ENCODE measurements at places on chromosomes 2 and 18. TPM values are rescaled to one million over a fixed set of nuclear protein-coding genes. Genes with fewer than 3 reads are reported as not detected.

GPR155 gene
- total RNA-seq, result 0.18 TPM

ZNF516 gene
- total RNA-seq, result 6.8 TPM

FBXO15 gene
- 0.61 TPM for total RNA-seq

ZNF519 gene
- total RNA-seq, result 1.3 TPM

ZNF407 gene
- 2.9 TPM for total RNA-seq

CERKL gene
- total RNA-seq, result 0.19 TPM

PPM1B gene
- total RNA-seq, result 43.5 TPM

LHCGR gene
- total RNA-seq, result not detected

DNAH6 gene
- total RNA-seq, result 0.01 TPM

Measured in A549 treated with dexamethasone at 1 μM for 4 hours (cell line).